Stimulated activated CD4-positive, alpha-beta T cell treated with anti-CD3 and anti-CD28 coated beads, TNF-alpha, amount 100 ng/mL, for 1 hour (primary cell): ENCODE measurements at places on chromosomes 2 and 18.

GRCh38 chr2:119553687-119554344 lies 9.6 kb downstream of the CFAP221 start:
- no peak for DNase-seq

DNA sequence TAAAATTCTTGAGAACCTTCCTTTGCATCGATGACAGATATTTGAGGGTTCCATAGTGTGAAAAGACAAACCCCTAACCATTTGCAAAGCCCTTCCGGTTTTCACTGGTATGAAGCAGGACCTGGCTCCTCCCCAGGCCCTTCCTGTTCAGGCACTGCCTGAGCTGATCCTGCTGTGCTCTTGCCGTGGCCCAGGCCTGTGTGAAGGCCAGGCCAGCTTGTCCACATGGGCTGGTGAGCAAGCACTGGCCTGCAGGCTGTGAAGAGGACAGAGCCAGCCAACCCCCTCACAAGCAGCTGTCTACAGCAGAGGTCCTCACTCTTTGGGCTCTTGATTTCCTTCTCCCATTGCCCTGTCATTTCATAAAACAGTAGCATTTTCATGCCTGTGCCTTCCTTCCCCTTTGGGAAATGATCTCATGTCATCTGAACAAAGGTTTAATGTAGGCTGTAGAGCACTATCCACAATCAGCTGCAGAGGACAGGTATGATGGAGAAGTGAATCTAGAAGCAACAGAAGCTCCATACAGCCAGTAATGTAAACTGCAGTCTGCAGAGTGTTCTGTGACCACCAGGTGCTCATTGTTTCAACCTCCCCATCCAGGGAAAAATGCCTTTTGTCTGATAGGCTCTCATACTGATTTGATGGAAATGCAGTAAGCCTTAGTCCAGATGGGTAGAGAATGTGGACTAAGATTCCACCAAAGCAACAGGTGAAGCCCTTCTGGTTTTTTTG lies 19.8 kb downstream of the MPHOSPH10 start:
- no peak for DNase-seq

DNA sequence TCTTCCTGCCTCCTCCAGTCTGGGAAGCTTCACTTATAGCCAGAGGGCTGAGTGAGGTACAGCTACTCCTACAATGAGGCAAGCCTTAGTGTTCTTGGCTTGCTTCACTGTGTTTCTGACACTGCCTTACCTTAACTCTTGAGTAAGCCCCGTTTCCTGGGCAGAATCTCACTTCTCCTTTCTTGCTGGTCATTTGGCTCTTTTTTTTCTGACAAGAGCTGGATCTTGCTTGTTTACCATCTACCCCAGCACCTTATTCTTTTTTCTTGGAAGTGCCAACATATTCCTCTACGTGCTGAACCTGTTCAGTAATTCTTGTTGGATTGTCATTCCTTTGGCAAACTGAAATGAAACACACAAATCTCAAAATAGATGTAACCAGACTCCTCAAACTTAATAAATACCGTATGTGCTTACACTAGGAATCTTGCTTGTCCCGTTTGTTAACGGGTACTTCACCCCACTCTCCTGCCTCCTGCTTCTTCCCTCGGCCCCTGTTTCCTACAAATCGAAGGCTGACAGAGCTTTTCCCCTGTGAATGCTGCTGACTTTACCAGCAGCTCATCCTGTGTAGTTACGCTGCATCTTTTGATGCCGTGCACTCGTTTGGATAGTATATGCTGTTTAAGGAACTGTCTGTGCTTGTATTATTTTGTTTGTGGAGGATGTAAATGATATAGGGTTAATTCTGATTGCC lies 132.2 kb downstream of the FMNL2 start:
- DNase-seq, result no peak

GRCh38 chr2:237715459-237715947 lies 83.1 kb upstream of the RBM44 start:
- DNase-seq, result no peak

GRCh38 chr2:240913810-240914644 lies 7.9 kb downstream of the CROCC2 start:
- DNase-seq, result peak; percentile 8

GRCh38 chr2:13308989-13309388 lies 592.3 kb downstream of the TRIB2 start:
- DNase-seq, result no peak

DNA sequence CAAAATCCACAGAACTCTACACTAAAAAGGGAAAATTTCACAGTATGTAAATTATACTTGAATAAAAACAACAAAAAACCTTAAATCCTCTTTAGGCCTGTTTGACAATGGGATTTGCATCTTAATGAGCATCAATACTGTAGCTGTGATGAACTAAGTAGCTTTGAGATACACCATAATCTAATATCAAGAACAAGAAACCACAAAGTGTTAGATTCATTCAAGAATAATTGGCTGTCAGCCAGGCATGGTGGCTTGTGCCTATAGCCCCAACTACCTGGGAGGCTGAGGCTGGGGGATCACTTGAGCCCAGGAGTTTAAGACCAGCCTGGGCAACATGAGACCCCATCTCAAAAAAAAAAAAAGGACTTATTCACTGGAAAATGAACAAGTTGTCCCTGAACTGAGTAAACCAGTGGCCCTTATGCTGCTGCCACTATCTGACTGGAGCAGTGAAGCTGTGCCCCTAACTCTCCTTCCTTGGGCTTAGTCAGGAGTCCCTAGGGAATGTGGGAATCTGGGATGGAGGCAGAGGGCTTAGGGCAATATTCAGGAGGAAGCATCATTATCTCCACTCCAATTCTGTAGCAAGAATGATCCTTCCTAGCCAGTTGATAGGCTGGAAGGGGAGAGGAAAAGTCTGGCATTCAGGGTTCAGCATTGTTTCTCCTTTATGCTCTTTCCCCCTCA lies 88.5 kb downstream of the PRKCE start:
- DNase-seq, result no peak

DNA sequence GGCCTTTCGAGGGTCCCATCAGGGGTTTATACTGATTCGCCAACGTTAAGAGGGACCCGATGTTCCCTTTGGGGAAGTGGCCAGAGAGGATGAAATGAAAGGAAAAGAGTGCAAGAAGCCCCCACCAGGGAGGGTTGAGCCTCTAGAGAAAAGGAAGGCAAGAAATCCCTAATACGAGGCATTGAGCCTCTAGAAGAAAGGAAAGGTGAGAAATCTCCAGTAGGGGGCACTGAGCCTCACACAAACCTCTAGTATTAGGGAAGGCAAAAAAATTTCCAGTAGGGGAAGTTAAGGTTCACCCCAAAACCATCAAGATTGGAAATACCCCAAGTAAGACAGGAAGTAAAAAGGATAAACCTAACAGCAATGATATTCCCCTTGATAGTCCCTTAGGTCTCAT lies 9.8 kb upstream of the SAP130 start:
- DNase-seq, result no peak

DNA sequence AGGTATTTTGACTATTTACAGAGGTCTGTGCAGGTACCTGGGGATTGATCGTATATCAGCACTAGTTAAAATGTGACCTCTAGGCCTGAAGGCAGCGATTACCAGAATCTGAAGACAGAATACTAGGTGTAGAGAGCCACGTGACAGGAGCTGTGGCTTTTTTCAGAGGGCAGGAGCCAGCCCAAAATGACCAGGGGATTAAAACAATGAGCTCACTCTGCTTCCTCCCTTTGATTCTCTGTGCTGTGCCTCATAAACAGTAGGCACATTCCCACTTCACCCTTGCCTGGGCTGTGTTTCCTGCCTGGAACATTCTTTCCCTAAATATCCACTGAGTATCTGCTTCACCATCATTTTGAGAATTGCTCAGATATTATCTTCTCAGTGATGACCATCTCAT lies 15.2 kb downstream of the ITGAV start:
- no peak for DNase-seq

GRCh38 chr2:9057939-9058761 lies 54.7 kb upstream of the MBOAT2 start:
- DNase-seq, result no peak

DNA sequence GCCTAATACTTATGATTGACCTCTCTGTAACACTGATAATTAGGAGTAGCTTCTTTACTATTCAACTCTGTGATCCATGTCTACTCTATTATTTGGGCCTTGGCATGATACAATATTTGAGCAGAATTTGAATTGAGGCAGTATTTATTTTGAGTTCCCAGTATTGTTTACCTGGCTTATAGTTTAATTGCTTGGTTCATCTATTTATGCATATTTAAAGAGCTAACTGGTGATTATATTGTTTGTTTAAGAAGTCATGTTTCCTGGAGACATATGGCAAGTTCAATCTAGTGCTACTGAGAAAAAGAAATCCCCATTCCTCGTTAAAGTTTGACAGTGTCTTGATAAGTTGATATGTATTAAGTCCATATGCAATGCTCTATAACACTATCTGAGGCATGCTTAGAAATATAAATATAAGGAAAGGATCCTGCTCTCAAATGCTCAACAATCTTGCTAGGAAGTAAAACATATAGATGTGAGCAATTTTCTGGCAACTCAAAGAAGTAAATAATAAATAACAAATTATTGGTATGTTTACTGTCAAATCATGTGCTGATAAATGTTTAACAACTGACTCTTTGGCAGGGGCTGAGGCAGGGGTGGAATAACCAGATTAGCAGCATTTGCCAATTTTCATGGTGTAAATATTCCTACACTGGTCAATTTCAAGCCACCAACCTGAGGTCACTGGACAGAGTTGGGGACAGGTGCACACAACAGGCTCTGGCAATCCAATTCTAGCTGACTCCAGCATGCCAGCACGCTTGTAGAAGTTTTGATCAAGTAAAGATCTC lies 430.2 kb upstream of the PIK3C3 start:
- DNase-seq, result no peak

- DNase-seq, result no peak
Observed at GRCh38 chr18:59570101-59570775, 127.0 kb downstream of the CCBE1 start.

DNA sequence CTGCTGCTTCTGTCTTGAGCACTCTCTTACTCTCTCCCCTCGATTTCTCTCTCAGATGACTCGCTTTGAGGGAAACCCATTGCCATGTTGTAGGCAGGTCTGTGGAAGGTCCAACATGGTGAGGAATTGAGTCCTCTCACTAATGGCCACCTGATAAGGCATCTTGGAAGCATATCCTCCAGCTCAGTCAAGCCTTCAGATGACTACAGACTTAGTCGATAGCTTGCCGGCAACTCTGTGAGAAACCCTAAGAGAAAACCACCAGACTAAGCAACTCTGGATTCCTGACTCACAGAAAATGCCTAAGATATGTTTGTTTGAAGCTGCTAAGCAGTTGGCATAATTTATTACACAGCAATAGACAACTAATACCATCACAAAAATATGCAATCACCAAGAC lies 51.2 kb downstream of the WDR75 start:
- no peak for DNase-seq

- no peak for DNase-seq
Observed at GRCh38 chr2:178700922-178701342, 106.3 kb downstream of the TTN start.

- no peak for DNase-seq
Observed at GRCh38 chr2:192253692-192254091, 59.0 kb upstream of the TMEFF2 start.

DNA sequence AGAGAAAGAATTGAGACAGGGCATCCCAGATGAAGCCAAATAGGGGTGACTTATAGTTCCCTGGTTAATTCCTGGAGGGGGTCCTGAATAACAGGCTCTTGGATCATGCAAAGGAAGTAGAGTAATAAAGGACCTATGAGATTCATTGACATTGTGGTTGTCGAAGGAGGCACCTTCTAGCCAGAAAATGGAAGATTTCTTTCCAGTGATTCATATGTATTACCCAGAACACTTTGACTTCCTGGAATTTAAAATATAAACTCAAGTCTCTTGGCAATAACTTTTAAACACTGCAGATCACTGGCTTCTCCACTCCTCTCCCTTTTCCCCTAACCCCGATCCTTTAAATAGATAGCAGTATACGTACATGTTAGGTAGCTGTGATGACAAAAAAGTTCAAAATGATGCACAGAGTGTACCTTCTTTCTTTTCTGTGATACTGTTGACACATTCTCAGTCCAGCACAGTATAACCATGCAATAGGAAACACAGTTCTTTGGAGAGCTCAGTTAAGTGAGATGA lies 211.8 kb downstream of the LTBP1 start:
- no peak for DNase-seq

DNA sequence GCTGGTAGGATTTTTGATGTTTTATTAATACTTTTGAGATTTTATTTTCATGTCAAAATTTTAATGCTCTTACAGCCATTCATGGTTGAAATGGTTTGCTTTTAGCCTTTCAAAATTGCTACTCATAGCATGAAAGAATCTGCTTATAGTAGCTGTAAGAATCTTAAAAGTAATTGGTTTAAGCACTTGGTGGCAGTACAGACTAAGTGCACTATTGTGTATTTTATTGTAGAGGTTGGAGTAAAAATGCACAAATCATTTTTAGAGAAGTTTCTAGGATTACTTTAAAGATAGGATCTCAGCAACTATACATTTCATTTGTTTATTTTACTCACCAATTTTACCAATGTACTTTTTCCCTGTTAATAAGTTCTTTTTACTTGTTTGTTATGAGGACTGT lies 205.8 kb downstream of the SPAG16 start:
- no peak for DNase-seq

DNA sequence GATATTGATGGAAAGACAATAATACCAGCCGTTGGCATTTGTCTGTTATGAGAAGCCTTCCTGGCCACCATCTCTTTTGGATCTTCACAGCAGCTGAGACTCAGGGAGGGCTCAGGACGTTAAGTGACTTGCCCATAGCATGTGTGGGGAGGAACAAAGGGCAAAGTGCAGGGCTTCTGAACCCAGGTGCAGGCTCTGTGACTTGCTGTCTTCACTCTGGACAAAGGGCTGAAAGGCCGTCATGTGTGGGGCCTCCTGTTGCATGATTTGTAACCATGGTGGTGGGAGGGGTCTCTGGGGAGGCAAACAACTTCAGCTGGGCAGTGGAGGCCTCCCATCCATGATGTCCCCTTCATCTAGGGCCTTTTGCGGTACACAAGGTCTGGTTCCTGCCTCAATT lies 65.5 kb upstream of the SIX2 start:
- no peak for DNase-seq

DNA sequence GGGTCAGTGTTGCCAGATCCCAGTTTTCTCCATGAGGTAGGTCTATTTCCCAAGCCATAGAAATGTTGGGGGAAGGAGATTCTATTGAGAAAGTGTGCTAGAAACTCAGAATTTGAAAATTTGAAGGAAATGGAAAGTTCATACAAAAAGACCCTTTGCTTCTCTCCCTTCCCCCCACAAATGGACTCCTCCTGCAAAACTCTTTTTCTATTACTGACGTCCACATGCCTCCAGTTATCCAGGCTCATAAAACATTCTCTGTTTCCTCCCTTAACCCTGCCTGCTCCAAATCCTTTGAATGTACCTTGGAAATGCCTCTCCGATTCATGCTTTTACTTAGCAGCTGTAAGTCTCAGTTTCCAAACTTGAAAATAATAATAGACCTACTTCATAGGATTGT lies 237.5 kb upstream of the TNP1 start:
- DNase-seq, result no peak

GRCh38 chr2:3034396-3034795 lies 343.2 kb downstream of the EIPR1 start:
- DNase-seq, result no peak

DNA sequence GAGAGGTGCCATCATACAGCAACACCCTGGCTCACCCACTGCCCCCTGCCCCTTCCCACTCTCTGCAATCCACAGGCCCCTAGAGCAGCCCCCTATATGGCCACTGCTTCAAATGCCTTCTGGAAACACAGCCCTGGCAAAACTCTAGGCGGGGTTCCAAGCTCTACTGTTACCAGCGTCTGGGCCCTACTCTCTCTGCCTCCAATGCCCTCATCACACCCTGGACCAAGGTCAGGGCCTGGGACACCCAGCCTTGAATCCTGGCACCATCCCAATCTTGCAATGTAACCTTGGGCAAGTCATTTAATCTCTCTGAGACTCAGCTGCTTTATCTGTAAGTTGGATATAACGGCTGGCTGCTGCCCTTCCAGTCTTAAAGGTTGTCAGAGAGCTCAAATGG lies 39.2 kb upstream of the LOXHD1 start:
- no peak for DNase-seq
